ENCODE measurements at places on chromosomes 5 and 9.

DNA sequence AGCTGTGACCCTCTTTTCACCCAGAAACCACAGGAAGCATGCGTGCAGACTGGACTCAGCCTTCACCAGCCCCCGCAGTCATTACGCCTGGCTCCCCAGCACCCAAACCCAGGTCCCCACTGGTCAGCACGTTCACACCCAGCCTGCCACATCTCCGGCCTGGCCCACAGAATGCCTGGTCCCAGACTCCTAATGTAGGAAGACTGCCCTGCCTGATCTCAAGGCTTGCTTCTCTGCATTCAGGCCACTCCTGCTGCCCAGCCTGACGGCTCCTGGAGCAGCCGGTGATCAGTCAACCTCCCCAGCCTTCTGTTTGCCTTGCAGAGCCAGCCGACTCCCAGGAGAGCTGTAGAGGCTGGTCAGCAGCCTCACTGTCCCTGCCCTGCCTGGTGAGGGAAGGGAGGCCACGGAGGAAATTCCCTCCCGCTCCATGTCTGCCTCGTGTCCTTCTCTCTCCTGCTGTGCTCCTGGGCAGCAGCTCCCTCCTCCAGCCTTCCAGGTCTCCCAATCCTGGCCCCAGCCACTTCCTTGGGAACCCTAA, 25.4 kb downstream of the ADAMTS2 start:
- DNase-seq = no peak

- no peak for DNase-seq
These were observed 91.5 kb downstream of the NR3C1 start for GRCh38 chr5:143311955-143312354.

DNA sequence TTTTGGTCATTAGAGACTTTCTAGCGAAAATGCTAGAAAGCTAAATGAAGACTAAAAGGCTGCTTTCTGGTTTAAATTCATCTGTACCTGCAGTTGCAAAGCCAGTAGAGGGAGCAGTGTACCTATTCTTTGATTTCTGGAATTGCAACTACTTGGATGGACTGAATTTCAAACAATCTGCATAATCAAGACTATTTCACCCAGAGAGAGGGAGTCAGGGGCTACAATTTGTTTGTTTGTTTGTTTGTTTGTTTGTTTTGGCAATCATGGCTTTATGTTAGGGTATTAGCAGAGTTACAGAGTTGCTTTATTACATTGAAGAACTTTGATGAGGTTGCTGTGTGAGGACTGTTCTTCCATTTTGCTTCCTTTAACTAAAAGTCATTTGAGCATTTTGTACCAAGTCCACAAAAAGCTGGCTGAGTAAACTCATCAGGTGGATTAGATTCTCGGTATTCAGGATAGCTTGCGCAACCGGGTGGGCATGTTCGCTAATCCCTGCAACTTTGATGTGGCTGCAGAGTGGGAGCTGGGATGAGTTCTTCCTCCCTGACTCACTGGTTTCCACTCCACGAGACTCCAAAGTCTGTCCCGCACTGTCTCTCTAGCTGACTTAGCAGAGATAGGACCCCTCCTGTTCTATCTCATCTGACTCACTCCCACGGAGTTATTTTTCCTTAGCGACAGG, 80.0 kb upstream of the TUT7 start:
- DNase-seq = no peak

- no peak for DNase-seq
These were observed 132.8 kb downstream of the MUSK start for GRCh38 chr9:110801426-110801825.

- no peak for DNase-seq
These were observed 229.6 kb upstream of the IRX2 start for GRCh38 chr5:2981035-2981434.

DNA sequence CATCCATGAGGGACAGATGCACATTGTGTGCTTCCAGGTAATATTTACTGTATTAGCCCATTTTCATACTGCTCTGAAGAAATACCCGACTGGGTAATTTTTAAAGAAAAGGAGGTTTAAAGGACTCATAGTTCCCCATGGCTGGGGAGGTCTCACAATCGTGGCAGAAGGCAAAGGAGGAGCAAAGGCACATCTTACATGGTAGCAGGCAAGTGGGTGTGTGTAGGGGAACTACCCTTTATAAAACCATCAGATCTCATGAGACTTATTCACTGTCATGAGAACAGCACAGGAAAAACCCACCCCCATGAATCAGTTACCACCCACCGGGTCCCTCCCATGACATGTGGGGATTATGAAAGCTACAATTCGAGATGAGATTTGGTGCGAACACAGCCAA, 148.8 kb upstream of the FBXL17 start:
- no peak for DNase-seq

- DNase-seq = no peak
These were observed 361.4 kb upstream of the RFX3 start for GRCh38 chr9:3887221-3887653.

DNA sequence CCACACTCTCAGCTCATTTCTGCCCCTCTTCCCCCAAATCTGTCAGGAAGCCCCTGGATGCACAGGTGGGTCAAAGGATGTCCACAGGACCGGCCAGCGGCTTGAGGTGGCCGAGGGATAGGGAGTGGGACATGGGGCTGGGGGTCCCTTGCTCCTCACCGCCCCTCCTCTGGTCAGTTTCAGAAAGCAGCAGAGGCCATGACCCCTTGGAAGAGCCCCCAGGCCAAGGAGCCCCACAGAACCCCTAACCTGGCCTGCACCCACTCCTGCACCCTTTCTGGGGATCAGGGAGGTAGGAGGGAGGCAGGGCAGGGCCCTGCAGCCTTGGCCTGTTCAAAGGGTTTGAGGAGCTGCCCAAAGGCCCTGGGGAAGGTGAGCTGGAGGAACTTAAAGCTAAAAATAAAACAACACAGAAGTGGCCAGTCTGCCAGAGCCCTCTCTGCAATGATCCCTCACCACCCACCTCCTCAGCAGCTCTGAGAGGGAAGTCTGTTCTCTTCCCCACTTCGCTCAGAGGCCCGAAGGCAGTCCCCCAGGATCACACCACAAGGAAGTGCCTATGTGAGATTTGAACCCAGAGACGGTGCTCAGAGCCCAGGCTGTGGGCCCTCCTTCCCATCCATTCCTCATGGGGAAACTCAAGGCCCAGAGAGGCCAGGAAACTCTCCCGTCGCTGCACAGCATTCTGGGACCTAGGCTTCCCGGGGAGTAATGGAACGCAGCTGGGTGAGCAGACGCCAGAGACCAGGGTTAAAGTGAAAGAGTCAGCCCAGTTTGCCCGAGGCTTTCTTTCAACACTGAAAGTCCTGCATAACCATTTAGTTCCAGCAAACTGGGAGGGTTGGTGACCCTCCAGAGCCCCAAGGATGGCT, 910 bp downstream of the ENG start:
- DNase-seq = no peak

GRCh38 chr5:8478326-8478725, 609.4 kb downstream of the MTRR start:
- no peak for DNase-seq

DNA sequence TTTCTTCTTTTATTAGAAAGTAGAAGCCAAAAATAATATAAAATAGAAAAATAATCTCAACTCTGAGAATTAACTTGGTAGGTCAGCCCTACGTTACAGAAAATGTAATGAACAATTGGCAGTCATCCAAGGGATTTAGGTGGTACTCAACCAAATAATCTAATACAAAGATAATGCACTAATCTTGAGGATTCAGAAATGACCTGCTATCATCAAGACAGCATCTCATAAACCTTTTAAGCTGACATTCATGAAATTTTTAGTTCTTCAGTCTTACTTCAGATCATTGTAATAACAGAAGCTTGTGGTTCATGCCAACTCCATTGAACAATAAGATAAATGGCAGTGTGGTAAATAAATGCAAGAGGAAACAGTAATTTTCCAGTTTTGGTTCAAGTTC, 1058.0 kb downstream of the MAT2B start:
- no peak for DNase-seq

- DNase-seq = no peak
These were observed 4.9 kb upstream of the ADRA1B start for GRCh38 chr5:159911349-159911748.

- DNase-seq = no peak
These were observed 6.3 kb upstream of the ATG10 start for GRCh38 chr5:81965524-81965923.

DNA sequence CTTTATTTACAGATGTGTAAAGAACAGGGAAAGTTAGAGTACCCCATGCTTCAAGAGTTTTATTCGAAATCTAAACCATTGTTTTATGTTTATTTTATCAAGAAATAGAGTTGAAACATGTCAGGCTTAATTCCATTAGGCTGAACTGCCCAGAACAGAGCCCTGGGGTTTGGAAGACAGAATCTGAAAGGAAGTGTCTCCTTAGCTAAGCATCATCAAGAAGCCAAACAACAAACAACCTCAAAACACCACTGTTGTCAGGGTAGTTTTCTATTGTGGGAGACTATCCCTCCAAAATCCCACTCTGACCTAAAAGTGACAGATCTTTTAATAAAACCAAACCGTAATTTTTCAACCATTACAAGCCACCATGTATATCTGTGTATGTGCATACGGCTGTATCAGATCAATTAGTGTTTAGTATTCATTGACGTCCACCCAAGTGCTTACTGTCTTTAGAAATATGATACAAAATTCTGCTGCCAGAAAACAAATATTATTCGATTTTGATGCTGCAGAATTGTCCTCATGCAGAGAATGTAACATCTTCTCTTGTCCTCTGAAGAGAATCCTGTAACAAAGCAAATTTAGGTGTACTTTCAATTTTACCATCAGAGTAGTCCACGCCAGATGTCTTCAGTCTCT, 271.9 kb upstream of the TMEM161B start:
- no peak for DNase-seq

DNA sequence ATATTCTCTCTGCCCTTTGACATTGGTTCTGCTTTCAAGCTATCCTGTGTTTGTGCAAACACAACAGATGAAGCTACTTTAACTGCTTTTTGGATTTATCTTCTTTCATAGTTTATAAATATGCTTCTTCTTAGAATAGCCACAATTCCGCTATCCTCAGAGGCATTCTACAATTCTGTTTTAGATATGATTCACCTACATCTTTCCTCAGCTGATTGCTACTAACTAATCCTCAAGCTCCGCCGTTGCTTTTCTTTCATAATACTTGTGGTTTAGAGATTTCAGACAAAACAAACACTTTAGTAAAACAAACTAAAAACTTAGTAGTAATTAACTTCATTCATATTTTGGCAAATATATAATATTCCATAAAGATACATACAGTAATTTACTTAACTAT, 52.5 kb downstream of the ECPAS start:
- DNase-seq = no peak

GRCh38 chr9:127644943-127645342, 32.9 kb downstream of the STXBP1 start:
- DNase-seq = no peak

GRCh38 chr5:140005145-140005591, 37.9 kb downstream of the NRG2 start:
- no peak for DNase-seq

DNA sequence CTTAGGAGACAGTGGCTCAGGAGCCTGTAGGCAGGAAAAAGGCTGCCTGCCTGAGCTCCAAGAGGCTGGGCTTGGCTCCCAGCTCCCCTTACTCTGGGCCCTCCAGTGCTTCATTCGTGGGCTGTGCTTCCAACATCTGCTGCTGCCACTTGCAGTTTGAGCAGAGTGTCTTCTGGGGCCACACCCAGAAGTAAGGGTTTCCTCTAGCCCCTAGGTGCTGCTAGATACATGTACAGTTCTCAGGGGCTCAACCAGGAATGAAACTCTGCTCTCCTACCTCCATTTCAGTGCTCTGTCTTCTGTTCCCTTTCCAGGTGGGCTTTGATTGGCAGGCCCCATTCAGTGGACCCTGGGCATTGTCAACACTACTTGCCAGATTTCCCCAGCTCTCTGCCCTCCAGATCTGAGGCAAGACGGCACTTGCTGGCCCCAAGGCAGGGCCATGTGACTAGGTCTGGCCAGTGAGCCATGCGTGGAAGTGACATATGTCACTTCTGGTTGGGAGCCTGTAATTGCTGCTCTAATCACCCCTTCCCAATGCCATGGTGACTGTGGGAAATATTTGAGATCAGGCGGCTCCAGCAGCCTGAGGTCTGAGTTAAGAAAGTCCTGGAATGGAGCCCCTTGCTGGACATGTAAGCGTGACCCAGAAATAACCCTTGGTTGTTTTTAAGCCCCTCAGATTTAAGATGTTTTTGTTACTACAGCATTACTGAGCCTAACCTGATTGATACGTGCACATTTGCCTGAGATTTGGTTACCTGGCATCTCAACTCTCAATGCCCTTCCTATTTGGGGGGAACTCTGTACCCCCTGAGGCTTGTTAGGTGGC, 9.4 kb upstream of the BOD1 start:
- DNase-seq = no peak

DNA sequence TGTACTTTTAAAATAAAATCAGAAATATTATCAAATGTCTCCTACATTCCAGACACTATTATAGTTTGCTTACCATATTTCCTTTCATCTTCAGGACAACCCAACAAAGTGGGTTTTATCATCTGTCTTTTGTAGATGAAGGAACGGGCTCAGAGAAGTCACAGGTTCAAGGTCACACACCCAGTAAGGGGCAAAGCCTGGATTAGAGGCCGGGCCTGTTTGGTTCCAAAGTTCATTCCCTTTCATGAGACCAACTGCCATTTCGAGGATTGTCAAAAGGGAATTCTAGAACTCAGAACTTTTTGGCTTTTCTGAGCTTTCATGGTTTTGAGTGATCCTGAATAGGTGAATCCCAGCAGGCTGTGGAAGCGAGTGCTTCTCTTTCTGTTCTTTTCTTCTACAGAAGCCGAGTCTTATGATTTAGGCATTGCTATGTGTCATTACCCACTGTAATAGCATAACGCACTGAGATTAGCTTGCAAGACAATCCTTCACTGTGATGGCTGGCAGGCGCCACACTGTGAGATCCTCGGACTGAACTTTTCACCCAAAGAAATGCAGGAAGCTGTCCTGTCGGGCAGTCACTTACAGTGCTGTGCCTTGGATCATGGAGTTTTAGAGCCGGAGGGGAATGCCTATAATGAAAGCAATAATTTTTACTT, 43.8 kb upstream of the ANKH start:
- DNase-seq = no peak

- no peak for DNase-seq
These were observed 833.0 kb upstream of the WWC1 start for GRCh38 chr5:167458412-167458811.

DNA sequence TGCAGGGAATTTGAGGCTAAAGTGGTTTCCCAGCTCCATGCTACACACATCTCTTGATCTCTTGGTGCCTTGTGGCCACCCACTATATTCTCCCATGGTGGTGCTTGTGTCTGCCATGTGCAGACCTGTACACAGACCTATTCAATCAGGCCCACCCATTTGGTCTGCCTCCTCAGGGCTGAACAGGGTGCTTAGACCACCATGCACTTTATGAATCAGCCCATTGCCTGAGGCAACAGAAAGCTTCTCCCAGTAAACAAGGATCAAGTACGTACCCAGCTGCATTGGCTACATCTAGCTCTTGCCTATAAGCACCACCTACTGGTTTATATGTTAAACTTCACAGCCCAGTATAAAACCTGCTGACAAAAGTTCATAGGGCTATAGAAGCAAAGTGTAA, 664.3 kb upstream of the EDIL3 start:
- no peak for DNase-seq

All from stimulated activated CD4-positive, alpha-beta T cell treated with anti-CD3 and anti-CD28 coated beads, TNF-alpha, amount 100 ng/mL, for 24 hours (primary cell).